Substantia nigra (tissue), 51 donors: ENCODE measurements at places on chromosomes 13 and 19.

GRCh38 chr19:51091126-51091525, 8.4 kb upstream of the KLK14 start:
- no peak for DNase-seq

GRCh38 chr19:41308450-41309179, 1.4 kb upstream of the CCDC97 start:
- peak; percentile 79 for DNase-seq

- no peak for DNase-seq
These were observed 19.5 kb upstream of the ALOX5AP start for GRCh38 chr13:30715837-30716236.

DNA sequence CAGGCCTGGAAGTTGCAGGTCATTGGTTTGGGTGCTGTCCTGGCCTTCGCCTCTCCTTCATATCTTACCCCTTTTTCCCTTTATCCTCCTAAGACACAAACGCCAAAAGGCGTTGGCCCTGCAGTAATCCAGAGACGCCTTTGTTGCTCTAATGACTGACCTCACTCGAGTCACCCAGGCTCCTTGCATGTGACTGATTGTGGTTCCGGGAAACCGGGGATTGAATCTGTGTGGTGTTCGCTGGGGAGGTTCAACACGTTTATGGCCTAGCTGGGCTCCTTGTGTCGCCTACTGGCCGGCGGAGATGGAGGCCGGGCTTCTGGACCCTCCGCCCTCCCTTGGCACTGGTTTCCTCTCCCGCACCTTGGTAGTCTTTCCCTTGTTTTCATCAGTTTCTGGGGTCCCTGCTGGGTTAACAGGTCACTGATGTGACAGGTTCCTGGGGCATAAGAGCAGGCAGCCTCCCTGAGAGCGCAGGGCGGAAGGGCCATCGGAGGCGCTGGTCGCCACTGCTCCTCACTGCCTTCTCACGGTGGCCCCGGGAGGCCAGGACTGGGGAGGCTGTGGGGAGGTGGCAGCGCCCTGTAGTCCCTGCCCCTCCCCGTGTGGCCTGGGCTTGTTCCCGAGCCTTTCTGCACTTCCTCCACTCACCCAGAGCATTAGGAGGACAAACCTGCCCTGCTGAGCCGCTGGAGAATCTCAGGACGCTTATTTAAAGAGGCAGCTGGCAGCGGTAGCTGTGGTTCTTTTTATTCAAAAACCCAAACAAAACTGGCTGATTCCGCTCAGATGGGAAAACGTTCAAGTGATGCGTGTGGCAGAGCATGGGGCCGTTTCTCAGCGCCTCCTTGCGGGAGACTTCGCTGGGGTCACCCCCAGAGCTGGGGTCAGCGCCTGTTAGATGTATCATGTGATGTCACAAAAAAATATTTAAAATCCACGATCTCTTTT, 18.1 kb upstream of the NDUFS7 start:
- no peak for DNase-seq

DNA sequence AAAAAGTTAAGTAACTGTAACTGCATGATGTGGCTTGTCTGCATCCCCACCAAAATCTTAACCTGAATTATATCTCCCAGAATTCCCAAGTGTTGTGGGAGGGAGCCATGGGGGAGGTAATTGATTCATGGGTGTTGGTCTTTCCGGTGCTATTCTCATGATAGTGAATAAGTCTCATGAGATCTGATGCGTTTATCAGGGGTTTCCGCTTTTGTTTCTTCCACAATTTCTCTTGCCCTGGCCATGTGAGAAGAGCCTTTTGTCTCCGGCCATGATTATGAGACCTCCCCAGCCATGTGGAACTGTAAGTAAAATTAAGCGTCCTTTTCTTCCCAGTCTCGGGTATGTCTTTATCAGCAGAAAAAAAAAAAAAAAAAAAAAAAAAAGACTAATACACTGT, 385.8 kb downstream of the SLITRK1 start:
- DNase-seq = no peak
